Stimulated activated naive CD8-positive, alpha-beta T cell treated with anti-CD3 and anti-CD28 coated beads, Interleukin-15, amount 100 ng/mL, for 72 hours (primary cell): ENCODE measurements at places on chromosomes 3 and 15.

- peak; percentile 38 for DNase-seq
Observed at GRCh38 chr15:66774001-66774814, 72.2 kb downstream of the SMAD6 start.

- DNase-seq = no peak
Observed at GRCh38 chr15:77009646-77010311, 14.9 kb downstream of the PSTPIP1 start.

GRCh38 chr3:126551839-126552687 is 6.7 kb downstream of the C3orf22 start:
- DNase-seq = no peak

DNA sequence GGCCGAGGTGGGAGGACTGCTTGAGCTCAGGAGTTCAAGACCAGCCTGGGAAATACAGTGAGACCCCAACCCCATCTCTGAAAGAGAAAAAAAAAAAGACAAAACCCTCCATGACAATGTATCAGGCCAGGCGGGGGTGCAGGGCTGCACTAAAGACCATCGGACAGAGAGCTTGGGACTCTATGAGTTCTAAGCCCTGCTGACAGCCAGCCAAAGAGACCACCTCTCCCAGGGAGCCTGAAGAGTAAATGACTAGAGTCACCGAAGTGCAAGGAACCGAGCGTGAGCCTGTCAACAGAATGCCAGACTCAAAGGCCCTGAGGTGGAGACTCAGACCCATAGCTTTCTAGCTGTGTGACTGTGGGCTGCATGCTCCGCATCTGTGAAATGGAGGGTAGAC is 12.5 kb downstream of the POC1A start:
- DNase-seq = no peak

DNA sequence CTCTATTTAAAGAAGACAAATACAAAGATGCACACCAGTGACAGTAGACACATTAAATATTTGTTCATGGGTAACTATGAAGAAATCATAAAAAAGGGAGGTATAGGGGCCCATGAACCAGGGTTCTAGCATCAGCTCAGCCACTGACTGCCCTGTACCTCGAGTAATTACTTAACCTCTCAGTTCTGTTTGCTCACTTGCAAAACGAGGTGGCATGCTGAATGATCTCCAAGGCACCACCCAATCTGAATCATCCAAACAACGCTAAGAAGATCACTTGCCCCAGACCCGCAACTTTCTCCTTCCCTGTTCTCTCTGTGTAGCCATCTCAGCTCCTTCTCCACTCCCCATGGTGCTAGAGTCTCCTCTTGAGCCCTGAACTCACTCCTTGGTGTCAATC is 374.7 kb downstream of the VPS13C start:
- no peak for DNase-seq

DNA sequence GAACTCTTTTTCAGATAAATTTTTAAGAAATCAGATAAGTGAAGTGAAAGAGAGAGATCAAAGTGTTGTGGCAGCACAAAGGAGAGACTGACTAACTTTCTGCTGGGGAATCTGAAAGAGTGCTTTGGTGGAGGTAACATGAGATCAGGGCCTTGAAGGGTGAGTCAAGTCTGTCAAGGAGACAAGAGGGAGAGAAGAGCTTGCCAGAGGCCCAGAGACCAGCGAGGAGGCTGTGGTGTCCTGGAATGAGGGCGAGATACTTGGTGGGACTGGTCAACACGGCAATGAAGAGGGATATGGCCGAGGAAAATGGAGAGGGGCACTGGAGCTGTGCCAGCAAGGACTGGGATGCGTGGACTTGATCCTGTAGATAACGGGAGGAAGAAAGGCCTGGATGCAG is 4.6 kb downstream of the TADA3 start:
- DNase-seq = no peak

- DNase-seq = peak; percentile 15
Observed at GRCh38 chr3:136787349-136787748, 31.6 kb upstream of the SLC35G2 start.

DNA sequence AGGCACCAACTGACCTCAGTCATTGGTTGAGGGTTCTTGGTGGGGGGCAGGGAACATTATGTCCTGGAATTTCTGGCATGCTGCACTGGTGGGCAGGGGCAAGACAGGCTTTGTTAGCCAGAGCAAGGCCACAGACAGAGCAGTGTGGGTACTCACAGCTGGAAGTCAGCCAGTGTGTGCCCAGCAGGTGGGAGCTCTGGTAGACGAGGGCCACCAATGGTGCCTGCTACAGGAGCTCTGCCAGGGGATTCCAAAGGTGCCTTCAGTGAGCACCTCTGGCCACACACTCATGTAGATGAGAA is 31.3 kb downstream of the CYP8B1 start:
- DNase-seq = no peak

- DNase-seq = no peak
Observed at GRCh38 chr15:94028121-94028520, 203.2 kb upstream of the MCTP2 start.

- DNase-seq = no peak
Observed at GRCh38 chr3:105527535-105527934, 160.8 kb downstream of the ALCAM start.

DNA sequence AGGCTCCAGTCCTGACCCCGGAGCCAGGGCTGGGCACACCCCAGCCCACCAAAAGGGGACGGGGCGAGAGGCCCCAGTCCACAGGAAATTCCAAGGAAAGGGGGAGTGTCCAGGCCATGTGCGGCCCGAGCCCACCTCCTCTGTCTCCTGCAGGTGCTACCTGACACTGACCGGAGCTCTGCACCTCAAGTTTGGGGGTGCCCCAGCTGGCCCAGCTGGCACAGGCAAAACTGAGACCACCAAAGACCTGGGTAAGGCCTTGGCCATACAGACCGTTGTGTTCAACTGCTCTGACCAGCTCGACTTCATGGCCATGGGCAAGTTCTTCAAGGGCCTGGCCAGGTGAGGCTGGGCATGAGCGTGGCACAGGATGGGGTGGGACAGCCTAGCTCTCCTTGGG is 44.9 kb downstream of the DNAH1 start:
- DNase-seq = no peak

DNA sequence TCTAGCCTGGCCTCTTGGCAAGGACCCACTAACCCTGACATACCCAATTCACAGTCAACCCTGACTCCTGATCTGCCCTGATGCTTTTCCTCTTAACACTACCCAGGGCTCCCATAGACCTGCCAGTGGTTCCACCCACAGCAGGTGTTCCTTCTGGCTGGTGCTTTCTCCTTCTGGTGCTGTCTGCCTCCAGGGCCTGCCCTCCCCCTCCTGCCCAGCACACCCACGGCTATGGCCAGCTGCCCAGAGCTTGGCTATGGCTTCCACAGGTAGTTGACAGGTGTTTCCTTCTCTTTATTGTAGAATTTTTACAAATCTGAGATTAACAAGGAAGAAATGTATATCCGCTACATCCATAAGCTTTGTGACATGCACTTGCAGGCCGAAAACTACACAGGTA is 46.5 kb upstream of the MANF start:
- no peak for DNase-seq

DNA sequence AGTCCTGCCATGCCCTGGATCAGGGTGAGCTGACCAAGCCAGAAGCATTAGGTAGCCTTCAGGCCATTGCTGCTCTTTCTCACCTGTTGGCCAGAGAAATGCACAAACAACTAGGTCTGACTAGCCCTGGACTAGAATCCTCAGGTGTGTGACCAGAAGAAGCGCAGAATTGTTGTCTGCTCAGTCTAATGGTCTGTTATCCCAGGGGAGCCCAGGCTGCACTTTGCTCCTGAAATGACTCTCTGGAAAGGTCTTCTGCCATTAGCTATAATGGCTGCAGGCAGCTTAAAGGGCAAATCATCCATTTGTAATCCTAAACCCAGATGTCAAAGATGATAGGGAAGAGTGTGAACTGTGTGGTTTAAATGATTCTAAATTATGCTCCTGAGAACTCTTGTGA is 246.1 kb downstream of the NFKBIZ start:
- no peak for DNase-seq

DNA sequence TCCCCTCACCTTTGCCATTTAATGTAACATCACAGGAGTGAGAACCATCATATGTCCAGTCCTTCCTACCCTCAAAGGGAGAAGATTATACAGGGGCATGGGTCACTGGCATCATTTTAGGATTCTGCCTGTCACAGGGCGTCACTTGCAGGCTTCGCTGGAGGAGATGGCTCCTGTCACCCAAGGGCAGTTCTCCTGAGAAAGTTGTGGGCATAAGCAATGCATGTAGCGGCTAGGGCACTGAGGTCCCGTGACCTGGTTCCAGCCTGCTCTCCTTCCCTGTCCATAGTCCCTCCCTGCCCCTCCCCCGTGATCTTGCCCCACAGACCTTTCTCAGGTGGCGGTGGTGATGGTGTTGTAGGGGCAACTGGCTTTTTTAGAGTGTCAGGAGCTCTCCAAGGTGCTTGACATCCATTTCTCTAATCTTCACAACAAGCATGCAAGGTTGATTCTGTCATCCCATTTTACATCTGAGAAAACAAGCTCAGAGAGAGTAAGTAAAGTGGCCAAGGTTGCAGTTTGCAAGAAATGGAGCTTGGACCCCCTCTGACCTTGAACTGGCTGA is 241.5 kb upstream of the CTDSPL start:
- DNase-seq = no peak

- no peak for DNase-seq
Observed at GRCh38 chr3:94291686-94292085, 228.8 kb downstream of the NSUN3 start.

DNA sequence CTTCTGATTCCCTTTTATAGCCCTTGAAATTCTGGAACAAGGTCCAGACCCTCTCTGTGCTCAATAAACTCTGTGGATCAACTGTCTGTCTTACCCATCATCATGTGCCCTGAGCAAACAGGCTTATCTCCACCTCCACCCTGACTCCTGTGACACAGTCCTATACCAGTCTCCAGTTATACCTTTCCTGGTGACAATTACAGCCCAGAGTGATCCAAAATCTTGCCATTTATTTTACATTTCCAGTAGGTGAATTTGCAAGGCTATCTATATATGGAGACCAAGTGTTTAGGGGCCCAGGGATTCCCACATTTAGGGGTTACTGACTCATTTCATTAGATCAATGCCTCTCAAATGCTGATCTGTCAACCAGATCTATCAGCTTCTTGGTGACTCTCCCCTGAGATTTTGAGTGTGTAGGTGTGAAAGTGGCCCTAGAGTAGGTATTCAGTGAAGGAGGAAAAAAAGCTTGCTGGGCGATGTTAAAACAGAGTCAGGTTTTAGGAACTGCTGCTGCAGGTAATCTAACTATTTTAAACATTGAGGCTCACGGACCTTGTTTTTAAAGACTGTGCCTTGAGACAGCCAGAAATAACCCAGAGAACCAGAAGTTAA is 229.6 kb upstream of the WNT5A start:
- no peak for DNase-seq

GRCh38 chr3:186782542-186783057 is 777 bp upstream of the EIF4A2 start:
- DNase-seq = no peak

DNA sequence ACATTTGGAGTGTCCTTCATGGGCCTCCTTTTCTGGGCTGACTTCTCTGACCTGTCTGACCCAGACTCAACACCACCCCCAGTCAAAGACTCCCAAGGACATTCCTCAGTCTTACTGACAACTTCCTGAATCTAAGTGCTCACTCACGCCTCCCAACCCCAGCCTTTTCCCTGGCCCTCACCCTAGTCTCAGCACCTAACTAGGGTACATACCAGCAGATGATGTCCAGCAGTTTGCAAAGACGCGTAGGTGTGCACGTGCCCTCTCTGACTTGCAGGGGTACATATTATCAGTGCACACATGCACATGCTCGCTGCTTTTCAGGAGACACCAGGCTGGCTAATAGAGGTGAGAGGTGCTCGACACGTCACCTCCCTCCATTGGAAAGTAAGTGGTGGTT is 38.7 kb upstream of the SLCO2A1 start:
- DNase-seq = no peak

GRCh38 chr3:35929158-35929557 is 289.8 kb downstream of the ARPP21 start:
- DNase-seq = no peak

DNA sequence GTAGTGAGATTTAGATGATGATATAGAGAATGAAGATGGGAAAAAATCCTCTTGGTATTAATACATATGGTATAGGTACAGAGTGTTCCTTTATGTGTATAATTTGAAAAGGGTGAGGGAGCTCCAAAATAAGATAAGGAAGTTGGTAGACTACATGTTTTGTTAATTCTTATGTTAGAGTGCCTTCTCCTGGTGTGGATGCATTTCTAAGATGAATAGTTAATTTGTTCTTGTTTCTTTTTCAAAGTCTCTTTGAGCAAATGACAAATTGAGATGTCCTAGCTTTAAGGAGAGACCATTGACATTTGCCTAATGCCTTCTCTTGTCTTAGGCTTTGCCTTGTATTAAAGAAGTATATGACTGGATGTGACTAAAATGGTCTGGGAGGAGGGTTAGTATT is 34.1 kb downstream of the AKAP13 start:
- DNase-seq = no peak

DNA sequence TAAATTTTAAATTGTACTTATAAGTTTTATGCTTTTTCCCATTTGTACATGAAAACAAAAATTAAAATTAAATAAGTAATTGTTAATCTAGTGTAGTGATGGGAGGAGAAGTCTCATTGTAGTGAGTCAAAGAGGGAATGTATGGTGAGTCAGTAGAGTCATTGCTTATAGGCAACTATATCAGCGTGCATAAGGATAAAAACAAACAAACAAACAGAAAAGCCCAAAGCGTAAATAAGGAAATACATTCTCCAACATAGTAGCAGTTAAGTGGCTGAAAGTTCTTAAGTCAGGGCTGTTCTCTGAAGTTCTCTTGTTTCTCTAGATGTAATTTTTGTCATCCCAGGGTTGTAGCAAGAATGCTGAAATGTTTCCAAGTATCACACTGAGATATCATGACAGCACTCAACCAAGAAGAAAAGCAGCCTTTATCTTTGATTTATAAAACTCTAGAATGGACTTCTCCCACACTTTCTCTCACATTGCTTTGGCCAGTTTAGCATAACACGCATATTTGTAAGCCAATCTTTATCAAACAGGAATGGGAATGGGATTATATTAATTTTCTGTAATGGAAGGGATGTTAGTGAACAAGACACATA is 184.1 kb upstream of the TP63 start:
- DNase-seq = no peak

GRCh38 chr15:80844011-80844732 is 65.0 kb downstream of the CEMIP start:
- no peak for DNase-seq

GRCh38 chr3:129793319-129793718 is 100.2 kb downstream of the TMCC1 start:
- no peak for DNase-seq

- no peak for DNase-seq
Observed at GRCh38 chr3:128823631-128824030, 55.8 kb upstream of the ACAD9 start.

- DNase-seq = no peak
Observed at GRCh38 chr3:11450015-11450414, 177.8 kb downstream of the ATG7 start.

- DNase-seq = no peak
Observed at GRCh38 chr3:97001611-97002010, 187.2 kb downstream of the EPHA6 start.
